ENCODE measurements at places on chromosomes 4 and X.
A peak's percentile ranks its signal among the peaks of the same experiment; 100 is the strongest.

- no peak for DNase-seq
These were observed 504.0 kb downstream of the RAPGEF2 start for GRCh38 chr4:159606835-159607234.

DNA sequence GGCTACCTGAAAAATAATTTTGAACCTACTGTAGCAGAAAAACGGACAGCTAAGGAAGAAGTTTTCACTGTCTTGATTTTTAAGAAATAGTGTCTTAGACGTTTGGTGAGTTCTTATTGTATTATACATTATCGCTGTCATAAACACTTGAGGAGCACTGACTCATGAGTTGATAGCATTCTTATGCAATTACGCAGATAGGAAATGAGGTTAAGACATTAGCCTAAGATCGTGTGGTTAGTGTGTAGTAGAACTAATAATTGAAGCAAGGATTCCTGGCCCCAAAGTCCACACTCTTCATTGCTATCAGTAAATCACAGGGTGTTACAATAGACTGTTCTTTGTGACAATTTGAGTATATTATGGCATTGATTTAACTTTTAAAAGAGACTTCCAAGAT is 238.1 kb downstream of the ARAP2 start:
- DNase-seq, result no peak

DNA sequence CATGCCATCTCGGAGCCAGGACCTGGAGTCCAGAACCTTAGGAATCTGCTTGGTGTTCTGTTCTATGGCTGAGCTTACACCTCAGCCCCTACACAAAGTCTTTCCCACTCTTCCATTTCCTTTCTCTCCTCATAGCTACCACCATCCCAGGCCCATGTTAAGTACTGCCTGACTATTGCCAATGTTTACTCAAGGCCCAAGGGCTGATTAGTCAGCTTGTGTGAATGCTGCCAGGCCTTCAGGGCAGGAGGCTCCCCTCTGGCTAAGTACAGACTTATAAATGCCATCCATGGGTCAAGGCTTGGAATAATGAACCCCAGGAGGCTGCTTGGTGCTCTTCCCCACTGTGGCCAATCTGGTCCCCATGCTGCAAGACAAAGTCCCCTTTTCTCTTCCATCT is 411.6 kb upstream of the MAGEB18 start:
- DNase-seq, result no peak

DNA sequence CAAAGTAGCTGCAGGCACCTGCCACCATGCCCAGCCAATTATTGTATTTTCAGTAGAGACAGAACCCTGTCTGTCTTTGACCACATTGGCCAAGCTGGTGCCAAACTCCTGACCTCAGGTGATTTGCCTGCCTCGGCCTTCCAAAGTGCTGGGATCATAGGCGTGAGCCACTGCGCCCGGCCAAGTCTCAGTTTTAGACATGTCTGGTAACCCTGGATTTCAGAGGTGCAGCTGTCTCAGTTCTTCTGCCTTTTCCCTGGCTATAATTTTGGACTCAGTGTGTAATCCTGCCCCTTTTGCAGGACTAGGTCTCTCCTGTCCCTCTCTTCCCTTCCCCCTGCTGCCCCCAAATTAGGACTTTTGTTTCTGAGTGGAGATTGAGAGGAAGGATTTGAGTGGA is 46.6 kb downstream of the FAM193A start:
- no peak for DNase-seq

- no peak for DNase-seq
These were observed 37.2 kb upstream of the SPANXC start for GRCh38 chrX:141279476-141279875.

DNA sequence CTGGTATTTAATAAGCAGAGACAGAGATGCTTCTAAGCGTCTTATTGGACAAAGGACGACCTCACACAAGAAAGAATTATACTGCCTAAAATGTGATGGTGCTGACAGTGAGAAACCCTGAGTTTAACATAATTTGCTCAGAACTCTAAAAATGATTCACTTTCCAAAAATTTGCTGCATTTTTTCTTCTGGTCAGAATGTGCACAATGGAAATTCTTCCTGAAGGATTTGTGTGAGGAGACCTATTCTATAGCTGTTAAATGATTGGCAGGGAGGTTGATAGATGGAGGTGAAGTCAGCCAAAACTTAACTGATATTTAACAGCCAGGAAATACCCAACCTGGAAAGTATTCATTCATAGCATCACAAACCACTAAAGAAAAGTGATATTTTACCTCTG is 1.7 kb downstream of the MAGEC3 start:
- DNase-seq, result no peak

GRCh38 chr4:101037938-101038413 is 309.4 kb downstream of the PPP3CA start:
- no peak for DNase-seq

DNA sequence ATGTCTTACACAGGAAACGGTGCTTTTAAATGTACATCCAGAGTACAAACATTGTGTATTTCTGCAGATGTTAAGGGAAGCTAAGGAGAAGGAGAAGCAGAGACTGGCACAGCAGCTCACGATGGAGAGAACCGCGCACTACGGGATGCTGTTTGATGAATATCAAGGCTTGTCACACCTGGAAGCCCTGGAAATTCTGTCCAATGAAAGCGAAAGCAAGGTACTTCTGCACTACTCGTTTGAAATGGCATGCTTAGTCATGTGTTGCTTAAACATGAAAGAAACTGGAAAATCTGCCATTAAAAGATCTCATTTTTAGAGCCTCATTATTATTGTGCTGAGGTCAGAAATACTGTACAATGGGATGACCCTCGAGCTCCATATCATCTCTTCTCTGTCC is 47.2 kb downstream of the FAM114A1 start:
- no peak for DNase-seq

DNA sequence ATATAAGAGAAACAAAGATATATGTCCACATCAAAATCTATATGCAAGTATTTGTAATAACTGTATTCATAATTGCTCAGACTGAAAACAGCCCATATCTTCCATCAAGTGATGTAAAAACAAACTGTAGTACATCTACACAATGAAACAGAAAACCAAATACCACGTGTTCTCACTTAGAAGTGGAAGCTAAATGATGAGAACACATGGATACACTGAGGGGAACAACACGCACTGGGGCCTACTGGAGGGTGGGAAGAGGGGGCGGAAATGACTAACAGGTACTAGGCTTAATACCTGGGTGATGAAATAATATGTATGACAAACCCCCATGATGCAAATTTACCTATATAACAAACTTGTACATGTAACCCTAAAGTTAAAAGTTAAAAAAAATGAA is 42.7 kb downstream of the UBA6 start:
- DNase-seq, result peak; percentile 17

DNA sequence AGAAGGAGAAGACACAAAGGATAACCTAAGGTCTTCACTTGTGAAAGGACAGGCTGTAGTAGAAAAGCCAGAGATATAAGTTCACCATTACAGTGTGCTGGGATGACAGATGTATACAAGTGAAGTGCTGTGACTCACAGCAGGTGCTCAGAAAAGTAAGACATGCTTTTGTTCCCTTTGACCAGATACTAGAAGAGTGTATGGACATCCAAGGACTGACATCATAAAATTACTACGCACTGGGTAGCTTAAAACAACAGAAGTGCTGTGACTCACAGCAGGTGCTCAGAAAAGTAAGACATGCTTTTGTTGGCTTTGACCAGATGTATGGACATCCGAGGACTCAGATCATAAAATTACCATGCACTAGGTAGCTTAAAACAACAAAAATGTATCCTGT is 61.6 kb upstream of the BTC start:
- DNase-seq, result no peak

DNA sequence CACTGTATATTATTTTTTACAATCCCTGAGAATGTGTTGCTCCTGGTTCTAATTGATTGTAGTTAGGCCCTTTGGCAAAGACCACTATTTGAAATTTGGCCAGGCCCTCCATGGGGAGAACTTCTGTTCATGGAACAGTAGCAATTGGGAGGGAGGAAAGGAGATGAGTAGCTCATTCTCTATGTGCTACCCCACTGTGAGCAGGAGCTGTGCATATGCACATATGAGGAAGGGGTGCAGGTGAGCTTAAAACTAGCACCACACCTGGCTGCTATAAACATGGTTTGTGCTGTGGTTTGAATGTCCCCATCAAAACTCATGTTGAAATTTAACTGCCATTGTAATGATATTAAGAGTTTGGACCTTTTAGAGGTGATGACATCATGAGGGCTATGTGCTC is 1483.2 kb downstream of the PCDH7 start:
- no peak for DNase-seq

DNA sequence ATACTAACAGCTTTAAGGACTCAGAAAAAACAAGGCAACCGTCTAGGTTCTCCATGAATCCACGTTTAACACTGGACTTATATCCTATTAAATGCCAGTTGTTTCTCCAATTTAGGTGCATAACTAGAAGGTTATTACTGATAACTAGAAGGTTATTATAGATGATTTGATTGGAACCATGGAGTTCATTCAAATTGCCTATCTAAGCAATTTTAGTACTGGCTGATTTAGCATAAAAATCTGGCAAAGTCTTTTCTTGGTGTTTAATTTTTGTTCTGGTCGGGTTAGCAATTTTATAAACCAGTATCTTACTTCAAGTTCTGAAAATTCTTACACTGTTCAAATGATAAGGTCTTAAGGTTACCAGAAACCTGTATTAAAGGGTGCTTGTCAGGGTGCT is 672.8 kb upstream of the GNPDA2 start:
- DNase-seq, result no peak

DNA sequence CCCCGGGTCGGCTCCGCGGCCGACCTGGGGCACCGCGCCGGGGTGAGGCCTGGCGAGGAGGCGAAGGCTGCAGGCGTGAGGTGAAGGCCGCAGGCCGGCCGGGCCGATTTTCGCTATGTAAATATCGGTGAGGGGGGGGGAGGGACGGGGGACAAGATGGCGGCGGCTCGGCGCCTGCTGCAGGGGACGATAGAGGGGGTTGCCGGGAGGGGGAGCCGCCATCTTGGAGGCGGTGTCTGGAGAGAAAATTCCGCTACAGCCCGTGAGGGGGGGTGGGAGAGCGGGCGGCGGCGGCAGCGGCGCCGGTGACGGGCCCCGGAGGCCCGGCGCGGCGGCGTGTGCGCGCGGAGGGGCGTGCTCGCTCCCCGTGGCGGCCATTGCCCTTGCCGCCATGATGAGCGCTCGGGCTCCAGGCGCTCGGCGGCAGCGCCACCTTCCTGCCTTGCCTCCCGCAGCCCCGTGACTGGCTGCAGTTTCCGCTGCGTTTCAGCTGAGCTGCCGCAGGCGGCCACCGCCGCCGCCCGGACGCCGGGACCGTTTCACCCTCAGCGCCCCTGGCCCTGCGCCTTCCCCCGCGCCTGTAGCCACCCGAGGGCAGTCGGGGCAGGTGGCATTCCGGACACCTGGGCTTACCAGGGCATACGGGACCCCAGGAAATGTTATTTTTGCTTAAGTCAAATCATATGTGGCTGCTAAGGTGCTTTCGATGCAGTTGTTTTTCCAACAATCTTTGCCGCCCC is 692 bp downstream of the ZFX start:
- DNase-seq, result peak; percentile 83

- no peak for DNase-seq
These were observed 17.2 kb downstream of the HMGB2 start for GRCh38 chr4:173317004-173317403.

DNA sequence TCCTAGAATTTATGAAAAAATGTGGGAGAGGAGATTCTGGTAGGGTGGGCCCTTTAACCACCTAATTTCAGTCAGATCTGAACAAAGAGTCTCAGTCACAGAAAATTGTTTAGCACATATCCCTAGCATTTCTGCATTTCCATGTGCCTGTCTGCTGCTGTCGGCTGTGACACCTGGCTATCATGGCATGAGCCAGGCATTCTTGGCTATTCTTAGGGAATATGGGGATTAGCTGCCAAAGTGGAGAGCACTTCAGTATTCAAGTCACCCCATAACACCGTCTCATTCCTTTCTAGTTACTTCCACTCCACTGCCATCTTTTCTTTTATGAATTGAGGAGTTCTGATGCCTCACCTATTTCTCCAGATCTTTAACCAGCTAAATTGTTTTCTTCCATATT is 211.5 kb downstream of the FRAS1 start:
- no peak for DNase-seq

GRCh38 chr4:94701631-94702300 is 56.0 kb upstream of the BMPR1B start:
- DNase-seq, result no peak

- DNase-seq, result no peak
These were observed 84.6 kb upstream of the AFAP1 start for GRCh38 chr4:8024073-8024786.

- DNase-seq, result no peak
These were observed 189.1 kb upstream of the C1QTNF7 start for GRCh38 chr4:15238720-15239119.

DNA sequence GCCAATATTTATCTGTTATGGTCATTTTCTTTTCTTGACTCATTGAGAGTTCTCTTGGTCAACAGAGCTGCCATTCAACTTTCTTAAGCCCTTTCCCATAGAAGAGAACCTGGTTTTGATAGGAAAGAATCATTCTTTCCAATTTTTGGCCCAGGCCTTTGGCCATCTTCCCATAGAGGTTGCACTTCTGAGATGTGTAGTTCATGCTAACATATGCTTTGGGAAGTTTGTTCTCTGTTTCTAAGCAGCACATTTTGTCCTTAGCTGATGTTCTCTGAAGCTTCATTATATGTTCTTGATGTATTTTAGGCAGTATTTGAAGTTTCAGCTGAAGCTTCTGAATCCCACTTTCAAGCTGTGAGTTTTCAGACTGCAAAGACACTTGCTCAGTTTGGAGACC is 161.1 kb downstream of the VEGFC start:
- DNase-seq, result no peak

DNA sequence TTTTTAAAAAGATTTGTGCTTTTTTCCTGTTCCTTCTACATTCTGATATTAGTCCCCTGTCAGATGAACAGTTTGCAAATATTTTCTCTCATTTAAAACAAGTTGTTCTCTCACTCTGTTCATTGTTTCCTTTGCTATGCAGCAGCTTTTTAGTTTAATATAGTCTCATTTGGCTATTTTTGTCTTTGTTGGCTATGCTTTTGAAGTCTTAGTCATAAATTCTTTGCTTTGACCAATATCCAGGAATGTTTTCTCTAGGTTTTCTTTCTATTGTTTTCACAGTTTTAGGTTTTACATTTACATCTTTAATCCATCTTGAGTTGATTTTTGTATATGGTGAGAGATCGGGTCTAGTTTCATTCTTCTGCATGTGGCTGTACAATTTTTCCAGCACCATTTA is 136.8 kb downstream of the TET2 start:
- no peak for DNase-seq

GRCh38 chr4:176036585-176037205 is 28.9 kb upstream of the WDR17 start:
- DNase-seq, result no peak

DNA sequence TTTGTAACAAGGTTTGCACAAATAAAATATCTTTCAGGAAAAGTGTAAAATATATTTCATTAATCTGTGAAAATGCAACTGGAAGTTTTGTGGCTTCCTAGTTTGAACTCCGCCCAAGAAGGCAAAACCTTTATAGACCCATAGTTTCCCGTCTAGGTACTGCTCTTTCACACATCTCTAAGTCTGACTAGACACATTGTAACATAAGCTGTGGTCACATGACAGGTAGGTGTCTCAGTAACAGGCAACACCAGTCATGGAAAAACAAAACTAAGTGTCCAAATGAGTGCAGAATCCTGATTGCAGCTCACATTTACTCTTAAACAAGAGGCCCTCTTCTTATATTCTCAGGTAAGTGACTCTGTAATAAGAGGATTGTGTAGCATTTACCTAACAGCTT is 55.6 kb downstream of the SNCA start:
- DNase-seq, result no peak

Measured in stimulated activated CD4-positive, alpha-beta T cell treated with anti-CD3 and anti-CD28 coated beads, Interleukin-4, amount 100 ng/mL, for 4 hours (primary cell).